NCI-H1694 treated with DMSO at 0.1 percent for 48 hours (cell line): ENCODE measurements at places on chromosomes 16 and 17.

DNA sequence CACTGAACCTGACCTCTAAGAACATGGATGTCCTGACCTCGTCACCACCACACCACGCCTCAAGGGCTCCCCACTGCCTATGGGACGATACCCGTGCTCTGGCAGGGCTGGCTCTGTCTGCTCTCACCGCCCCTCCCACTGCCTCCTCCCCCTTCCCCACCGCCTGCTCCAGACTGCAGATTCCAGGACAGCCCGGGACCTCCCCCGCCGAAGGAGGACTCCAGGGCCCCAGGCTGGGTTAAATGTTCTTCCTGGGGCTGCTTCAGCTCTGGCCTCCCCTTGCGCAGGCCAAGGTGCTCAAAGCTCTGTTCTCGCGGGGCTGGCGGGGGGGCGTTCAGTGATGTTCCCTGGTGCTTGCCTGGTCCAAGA is 3.1 kb downstream of the NPW start:
- no peak for DNase-seq

DNA sequence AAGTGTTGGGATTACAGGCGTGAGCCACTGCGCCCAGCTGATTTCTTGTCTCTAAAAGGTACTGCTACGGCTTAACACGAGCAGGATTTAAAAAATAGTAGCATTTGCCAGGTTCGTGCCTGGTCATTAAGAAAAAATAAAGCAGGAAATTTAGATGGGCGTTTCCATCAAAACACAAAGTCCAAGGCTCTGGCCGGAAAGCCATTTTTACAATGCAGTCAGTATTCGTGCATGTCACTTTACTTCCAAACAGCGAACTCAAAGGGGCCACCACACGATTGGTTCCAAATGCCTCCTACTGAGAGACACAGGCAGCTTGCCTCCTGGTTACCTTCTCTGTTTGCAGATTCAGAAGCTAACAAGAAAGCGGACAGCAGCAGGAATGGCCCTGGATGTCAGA is 66.2 kb downstream of the MRM3 start:
- no peak for DNase-seq

- peak; percentile 98 for DNase-seq
Observed at GRCh38 chr17:74677558-74678466, 34.9 kb downstream of the CD300LF start.

DNA sequence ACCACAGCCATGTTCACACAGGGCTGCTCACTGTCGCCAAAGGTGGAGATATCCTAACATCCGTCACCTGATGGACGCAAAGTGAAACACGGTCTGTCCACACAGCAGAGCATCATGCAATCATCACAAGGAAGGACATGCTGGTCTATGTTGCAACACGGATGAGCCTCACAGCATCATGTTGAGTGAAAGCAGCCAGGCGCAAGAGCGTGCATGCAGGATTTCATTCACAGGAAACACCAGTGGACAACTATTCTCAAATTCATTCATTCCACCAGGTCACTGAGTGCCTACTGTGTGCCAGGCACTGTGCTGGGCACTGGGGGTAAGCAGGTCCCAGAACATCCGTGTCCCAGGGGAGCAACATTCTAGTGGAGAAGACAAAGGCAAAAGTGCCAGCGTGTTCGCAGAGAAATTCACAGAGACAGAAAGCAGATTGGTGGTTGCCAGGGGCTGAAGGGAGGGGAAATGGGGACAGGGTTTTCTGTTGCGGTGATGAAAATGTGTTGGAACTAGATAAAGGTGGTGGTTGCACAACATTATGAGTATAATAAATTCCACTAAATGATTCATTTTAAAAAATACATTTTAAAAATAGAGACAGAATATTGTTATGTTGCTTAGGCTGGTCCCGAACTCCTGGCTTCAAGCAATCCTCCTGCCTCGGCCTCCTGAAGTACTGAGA is 22.7 kb upstream of the KCNJ12 start:
- DNase-seq, result no peak

- no peak for DNase-seq
Observed at GRCh38 chr17:33140413-33141099, 148.9 kb downstream of the SPACA3 start.

DNA sequence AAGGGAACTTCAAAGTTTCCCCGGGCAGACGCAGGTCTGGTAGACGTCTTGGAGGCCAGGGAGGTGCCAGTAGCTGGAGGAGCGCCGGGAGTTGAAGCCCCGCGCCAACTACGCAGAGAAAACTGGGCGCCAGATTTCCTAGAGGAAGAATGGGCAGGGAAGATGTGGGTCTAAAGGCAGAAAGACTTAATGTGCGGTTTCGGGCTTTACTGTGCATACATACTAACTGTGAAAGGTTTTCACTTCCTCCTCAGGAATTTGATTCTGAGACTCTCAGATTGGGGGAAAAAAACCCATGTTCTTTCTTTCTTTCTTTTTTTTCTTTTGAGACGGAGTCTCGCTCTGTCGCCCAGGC is 331 bp upstream of the ZNF287 start:
- DNase-seq, result no peak
